ENCODE measurements at places on chromosomes 2 and 18. TPM values are rescaled to one million over a fixed set of nuclear protein-coding genes. Genes with fewer than 3 reads are reported as not detected.

IL1RL1 gene
- total RNA-seq: 0.10 TPM

ERBB4 gene
- not detected for total RNA-seq

CFC1 gene
- not detected for total RNA-seq

INO80C gene
- total RNA-seq: 1.7 TPM

TUBB8B gene
- total RNA-seq: not detected

REG3G gene
- total RNA-seq: not detected

RTKN gene
- total RNA-seq: 17.7 TPM

GRCh38 chr2:9310377-9310776, 103.8 kb downstream of the ASAP2 start:
- peak; percentile 87 for DNase-seq

DNA sequence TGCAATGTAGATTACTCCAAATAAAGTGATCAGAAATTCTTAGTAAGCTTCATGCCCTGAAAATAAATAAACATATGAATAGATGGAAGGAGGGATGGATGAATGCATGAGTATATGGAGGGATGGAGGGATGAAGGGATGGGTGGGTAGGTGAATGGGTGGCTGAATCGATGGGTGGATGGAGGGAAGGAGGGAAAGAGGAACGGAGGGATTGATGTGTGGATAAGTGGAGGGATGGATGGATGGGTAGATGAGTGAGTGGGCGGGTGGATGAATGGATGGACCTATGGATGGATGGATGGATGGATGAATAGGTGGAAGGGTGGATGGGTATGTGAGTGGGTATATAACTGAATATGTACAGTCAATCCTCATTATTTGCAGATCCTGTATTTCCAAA, 276.7 kb upstream of the ACVR2A start:
- no peak for DNase-seq

DNA sequence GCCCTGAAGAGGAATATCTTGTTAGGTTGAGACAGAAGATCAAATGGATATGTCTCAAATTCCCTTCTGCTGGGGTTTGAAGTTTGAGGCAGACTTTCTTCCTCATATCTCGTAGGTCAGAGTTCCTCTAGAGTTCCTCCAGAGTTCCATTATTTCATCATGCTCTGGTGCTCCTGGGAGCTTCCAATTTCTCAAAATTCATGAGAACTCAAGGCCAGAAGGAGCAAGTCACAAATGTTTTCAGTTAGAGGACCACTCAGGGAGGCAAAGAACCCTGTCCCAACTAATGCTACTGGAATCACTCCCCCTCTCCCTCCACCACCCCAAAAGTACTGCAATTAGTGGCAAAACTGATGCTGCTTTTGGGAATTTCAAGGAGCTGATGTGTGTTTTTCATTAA, 115.7 kb upstream of the RBMS1 start:
- no peak for DNase-seq

DNA sequence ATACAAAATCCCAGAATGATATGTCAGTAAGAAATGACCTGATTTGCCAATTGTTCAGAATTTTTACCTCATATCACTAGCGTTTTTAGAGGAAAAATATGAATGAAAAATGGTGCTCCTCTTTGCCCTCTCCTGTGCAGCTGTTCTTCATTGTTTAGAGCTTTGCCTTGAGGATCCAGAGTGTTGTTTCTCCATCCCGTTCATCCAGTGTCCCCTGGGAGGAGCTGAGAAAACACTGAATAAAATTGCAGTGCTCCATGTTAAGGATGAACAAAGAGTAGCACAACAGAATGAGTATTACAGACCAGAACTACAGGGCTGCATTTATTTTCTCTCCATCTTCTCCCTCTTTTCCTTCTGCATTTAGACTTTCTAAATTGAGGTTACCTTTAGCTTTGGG, 133.1 kb downstream of the ADCYAP1 start:
- DNase-seq: no peak

DNA sequence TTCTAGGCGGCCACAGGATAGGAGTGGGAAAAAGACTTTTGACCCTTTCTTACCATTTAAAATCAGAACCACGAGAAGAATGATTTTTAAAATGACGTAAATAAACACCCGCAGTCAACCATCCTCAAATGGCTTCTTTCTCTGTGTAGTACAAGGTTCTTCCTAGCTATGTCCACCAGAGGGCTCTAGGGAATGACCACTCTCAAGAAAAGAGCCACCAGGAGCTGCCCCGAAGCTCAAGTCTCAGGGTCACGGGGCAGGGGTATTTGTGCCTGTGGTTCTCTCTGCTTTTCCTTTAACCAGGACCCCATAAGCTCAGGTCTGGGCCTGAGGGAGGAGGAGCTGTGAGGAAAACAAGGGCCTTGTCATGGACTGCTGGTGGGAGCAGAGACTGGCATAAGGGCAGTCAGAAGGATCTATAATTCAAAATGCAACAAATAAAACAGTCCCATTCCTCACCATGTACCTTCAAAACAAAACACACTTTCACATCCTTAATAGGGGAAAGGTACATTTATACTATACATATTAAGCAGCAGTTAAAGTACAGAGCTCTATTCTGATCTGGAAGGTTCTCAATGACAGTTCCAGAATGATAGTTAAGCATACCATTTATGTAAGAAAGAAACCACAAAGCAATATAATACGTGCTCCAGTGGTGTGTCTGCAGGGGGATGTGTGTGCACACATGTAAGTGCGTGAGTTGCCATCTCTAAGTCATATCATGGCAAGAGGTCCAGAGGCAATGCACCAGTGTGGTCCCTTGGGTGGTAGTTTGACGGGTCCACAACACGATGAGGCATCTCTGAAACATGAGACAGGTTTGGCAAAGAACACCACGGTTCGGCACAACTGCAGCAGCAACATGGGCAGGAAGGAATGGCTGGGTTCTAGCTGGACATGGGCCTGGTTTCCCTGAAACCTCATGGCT, 18.6 kb downstream of the LYPD1 start:
- DNase-seq: no peak

DNA sequence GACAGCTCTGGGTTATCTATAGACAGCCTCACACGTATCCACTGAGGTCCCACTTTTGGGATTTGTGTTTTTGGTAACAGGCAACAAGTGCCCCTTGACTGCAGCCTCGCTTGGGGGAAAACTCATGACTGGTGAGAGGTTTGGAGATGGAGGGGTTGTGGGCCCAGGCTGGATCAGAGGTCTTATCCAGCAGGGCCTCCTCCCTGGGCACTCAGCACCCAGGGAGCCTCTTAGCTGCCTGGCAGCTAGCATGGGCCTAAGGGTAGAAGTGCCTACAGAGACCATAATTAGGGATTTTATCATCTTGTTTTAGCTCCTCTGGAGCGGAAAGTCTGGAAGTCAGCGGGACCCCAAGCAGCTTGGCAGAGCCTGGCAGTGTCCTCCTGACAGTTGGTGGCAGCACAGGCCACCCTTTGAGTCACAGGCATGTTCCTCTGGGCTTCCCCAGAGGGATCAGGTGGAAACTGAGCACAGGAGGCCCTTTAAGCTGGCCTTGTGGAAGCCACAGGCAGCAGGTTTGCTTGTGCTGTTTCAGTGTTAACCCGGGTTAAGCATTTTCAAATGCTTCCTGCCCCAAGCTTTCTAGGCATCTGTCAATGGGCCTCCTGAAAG, 143.1 kb downstream of the KCTD1 start:
- DNase-seq: peak; percentile 22

DNA sequence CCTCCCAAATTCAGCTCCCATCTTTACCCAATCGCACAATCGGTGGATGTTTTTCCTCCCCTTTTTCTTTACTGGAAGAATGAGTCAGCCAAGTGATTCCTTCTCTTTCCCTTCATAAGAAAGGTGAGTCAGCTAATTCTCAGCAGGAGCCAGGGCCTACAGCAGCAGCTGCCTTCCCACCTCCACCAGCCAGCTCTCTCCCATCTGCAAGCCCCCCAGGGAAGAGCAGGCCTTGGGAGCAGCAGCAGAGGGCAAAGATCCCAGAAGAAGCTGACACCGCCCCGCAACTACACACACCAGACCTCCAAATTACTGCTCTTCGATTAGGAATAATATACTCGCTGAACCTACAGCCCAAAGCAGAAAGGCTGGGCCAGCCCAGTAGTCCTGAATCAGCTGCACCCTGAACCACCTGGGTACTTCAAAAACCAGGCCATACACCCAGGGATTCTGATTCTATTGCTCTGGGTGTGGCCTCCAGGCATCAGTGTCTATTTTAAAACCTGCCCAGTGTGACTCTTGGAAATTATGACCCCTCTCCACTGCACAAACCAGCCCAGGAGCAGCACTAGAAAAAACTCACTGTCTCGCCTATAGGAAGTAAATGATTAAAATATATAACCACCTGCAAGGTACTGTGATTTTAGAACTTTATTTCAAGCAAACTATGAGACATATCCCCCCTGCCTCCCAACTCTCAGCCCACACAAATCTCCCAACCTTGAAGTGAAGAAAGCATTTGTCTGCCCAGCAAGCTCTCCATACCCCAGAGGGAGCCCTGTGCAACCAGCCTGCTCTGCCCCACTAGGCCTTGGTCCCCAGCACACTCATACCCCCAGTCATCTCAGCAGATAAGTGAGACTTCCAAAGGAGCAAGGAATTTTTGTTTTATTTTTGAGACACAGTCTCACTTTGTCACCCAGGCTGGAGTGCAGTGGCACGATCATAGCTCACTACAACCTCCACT, 7.3 kb downstream of the SFXN5 start:
- peak; percentile 86 for DNase-seq
